ENCODE measurements at places on chromosomes 4 and X. TPM values are rescaled to one million over a fixed set of nuclear protein-coding genes. Genes with fewer than 3 reads are reported as not detected.

The ARX gene
- not detected for total RNA-seq

The FOXR2 gene
- total RNA-seq = not detected

The TMPRSS11D gene
- total RNA-seq = not detected

The USO1 gene
- 63.8 TPM for total RNA-seq

The FRAS1 gene
- 53.8 TPM for total RNA-seq

The MSANTD1 gene
- not detected for total RNA-seq

The PGAM4 gene
- total RNA-seq = not detected

The RBM46 gene
- not detected for total RNA-seq

The KLHL8 gene
- total RNA-seq = 5.3 TPM

The PCDH19 gene
- 0.09 TPM for total RNA-seq

The DGAT2L6 gene
- total RNA-seq = not detected

The MAGEA2 gene
- not detected for total RNA-seq

The TBC1D9 gene
- 21.7 TPM for total RNA-seq

The ZXDA gene
- 4.2 TPM for total RNA-seq

The FAM133A gene
- total RNA-seq = under 0.01 TPM

The RBM3 gene
- total RNA-seq = 174 TPM

The MMGT1 gene
- 13.9 TPM for total RNA-seq

The CTAG2 gene
- total RNA-seq = not detected

The ARHGAP36 gene
- not detected for total RNA-seq
